Left renal pelvis (tissue), 4 donors: ENCODE measurements at places on chromosomes 12 and 14. TPM values are rescaled to one million over a fixed set of nuclear protein-coding genes. Genes with fewer than 3 reads are reported as not detected.
A peak's percentile ranks its signal among the peaks of the same experiment; 100 is the strongest.

DNA sequence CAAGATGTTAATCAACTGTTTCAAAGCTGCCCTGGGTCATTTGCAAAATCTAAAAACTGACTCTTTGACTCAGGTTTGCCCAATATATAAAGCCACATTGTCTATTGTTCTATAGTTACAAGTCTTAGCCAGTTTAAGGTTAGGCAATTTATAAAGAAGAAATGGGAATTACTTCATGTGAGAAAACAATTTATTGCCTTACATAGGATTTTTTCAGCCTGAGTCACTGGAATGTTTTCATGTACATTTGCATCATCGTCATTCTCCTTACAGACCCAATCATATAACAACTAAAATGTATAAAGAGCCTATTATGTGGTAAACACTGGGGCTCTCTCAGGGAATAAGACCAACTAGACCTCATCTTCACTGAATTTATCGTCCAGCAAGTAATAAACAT lies 100.3 kb upstream of the PLEKHG7 start:
- DNase-seq: no peak

Gene GOLT1B
- polyA plus RNA-seq: 57.1 TPM

DNA sequence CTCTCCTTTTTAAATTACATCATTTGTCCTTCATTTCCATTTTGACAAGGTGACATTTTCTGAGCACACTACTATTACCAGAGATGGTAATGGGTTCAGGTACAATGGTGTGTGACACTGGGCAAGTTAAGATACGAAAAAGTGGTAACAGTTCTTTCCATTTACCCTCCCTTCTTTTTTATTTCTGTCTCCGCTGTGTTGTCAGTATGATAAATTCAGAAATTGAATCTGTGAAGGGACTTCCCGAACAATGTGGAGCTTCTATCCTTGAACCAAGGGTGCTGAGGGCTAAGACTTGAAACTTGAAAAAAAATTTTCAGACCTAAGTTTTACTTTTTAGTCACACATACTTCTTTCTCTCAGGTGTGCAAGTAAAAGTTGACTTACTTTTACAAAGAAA lies 103.7 kb downstream of the ERC1 start:
- no peak for DNase-seq

GRCh38 chr14:100655741-100656085 lies 68.5 kb upstream of the BEGAIN start:
- no peak for DNase-seq

GRCh38 chr14:103854822-103855733 lies 7.7 kb upstream of the PPP1R13B start:
- peak; percentile 76 for DNase-seq

Gene MAP1LC3B2
- polyA plus RNA-seq: 9.9 TPM

Gene E2F7
- polyA plus RNA-seq: 8.0 TPM

DNA sequence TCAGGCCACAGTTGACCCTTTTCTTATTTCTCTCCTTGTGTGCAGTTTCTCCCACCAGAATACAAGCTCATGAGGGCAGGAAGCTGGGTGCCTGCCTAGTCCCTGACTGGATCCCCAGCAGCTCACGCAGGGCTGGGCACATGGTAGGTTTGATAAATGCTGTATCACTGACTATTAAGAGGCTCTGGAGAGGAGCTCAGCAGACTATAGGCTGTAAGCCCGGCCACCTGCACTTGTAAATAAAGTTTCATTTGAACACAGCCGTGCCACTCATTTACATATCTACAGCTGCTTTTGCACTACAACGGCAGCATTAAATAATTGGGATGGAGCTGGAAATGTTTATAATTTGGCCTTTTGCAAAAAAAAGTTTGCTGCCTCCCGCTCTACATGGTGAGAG lies 32.0 kb downstream of the CHGA start:
- no peak for DNase-seq

- DNase-seq: no peak
Observed at GRCh38 chr12:124668602-124669001, 101.2 kb upstream of the NCOR2 start.

DNA sequence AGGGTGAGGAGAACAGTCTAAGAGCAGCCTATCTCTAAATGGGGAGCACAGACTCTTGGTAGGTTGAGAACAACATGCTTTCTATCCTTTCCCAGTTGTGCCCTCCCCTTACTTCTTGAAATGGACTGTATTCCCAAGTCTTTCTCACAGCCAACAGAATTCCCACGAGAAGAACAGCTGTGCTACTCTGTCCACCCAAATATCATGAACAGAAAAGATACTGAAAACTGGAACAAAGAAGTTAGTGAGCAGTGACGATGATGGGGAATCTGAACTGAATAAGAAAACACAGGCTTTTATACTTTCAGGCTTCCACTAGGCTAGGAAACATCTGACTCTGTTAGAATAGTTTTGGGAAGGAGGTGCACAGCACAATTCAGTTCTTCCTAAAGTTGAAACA lies 3.4 kb downstream of the NACA start:
- no peak for DNase-seq

DNA sequence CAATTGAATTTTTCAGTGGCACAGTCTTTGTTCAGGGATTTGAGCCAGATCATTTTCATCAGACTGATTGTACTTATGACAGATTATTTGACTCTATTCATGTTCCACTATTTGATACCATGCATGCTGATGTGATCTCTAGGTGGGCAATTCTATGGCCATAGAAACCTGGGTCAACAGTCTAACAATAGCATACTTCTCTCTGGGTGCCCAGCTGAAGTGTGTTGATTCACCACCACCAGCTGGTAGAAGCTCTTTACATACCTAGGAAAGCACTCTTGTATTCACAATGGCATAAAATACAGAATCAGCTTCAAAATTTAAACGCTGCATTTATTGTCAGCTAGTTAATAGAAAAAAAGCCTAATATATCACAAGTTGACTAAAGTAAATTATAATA lies 90.2 kb upstream of the TMTC2 start:
- DNase-seq: no peak

DNA sequence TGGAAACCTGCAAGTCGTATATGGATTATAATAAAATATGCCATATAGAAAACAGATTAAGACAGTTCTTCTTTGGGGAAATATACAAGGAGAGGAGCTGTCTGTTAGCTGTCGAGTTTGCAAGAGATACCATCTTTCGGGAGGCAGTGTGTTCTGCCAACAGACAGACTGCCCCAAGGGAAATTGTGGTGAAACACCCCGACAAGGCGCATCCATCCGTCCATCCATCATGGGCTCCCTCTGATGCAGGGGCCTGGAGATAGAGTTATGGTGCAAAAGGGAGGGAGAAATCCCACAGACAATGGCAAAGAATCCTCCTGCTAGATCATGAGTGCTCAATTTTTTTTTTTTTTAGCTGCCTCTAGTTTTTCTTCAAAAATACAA lies 156.3 kb downstream of the DPF3 start:
- no peak for DNase-seq

- DNase-seq: no peak
Observed at GRCh38 chr14:42944284-42944683, 1337.6 kb downstream of the LRFN5 start.

DNA sequence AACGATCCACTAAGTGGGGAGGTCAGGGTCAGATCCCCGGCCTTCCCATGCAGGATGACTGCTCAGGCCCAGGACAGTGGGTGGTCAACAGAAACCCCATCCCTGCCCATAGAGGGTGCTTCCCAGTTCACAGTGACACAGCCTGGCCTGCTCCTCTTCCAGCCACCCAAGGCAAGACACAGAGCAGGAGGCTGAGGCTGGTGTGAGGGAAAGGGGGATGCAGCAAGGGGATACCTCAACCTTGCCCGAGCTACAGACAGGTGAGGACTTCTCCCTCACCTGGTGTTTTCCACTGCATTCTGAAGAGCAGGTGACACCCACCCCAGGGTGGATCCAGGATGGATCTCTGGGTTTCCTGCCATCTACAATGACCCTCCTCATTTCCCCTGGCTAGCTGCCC lies 106.7 kb downstream of the KIF26A start:
- no peak for DNase-seq

DNA sequence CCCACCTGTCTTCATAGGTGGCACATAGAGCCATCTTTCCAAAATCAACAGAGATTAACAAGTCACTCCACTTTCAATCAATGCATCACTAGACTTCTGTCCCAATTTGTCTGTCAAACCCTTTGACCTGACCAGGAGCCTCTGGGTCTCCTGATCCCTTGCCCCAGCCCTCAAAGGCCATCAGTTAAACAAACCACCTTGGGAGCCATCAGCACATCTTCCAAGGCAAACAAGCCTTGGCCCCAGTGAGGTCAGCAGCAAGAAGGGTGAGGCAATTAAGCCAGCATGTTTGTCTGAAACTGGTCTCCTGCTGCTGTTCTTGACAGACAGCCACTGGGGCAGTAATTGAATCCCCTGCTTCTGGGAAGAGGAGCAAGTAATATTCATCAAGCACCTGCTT lies 742.8 kb upstream of the TBX3 start:
- no peak for DNase-seq

- no peak for DNase-seq
Observed at GRCh38 chr12:81221681-81222080, 143.8 kb downstream of the ACSS3 start.

- no peak for DNase-seq
Observed at GRCh38 chr12:9651265-9651729, 18.2 kb upstream of the CLEC2D start.

GRCh38 chr12:12736759-12737676 lies 19.9 kb downstream of the CDKN1B start:
- DNase-seq: no peak

Gene TMEM52B
- polyA plus RNA-seq: 166 TPM

DNA sequence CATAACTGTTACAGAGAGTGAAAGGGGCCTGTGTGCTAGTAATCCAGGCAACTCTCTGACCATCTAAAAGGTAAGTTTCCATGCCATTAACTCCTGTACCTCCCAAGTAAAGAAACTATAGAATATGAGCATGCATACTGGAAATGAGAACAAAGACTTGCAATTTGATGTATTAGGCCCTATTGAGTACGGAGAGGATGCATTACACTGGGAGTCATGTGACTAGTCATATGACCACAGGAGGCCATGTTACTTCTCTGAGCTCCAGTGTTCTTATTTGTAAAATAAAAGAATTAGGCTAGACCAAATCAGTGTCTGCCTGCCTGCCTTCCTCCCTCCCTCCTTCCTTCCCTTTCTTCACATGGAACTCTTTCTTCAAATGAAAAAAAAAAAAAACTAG lies 440.1 kb upstream of the CCDC196 start:
- no peak for DNase-seq

- no peak for DNase-seq
Observed at GRCh38 chr12:65694130-65694529, 130.2 kb upstream of the HMGA2 start.

Gene TMTC3
- 26.7 TPM for polyA plus RNA-seq

- DNase-seq: no peak
Observed at GRCh38 chr12:67450441-67450840, 181.3 kb downstream of the CAND1 start.

- DNase-seq: no peak
Observed at GRCh38 chr12:100279607-100280244, 12.7 kb downstream of the SCYL2 start.

GRCh38 chr12:105504286-105504685 lies 173.8 kb downstream of the C12orf75 start:
- no peak for DNase-seq

Gene MYF5
- not detected for polyA plus RNA-seq

Gene SMIM41
- not detected for polyA plus RNA-seq

Gene DAO
- 1.1 TPM for polyA plus RNA-seq

DNA sequence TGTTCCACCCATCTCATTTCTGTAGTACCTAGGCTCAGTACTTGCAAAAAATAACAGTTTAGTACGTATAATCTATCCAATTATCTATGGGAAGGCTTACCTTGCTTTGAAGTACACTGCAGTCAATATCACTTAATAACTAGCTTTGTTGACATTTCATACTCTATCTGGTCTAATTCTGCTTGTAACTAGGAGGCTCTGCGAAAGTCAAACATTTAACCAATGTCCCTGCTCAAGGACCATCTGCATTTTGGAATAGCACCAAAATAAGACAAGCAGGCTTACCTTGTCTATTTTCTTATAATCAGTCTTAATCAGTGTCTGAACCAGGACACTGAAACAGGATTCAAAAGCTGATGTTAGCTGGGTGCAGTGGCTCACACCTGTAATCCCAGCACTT lies 39.9 kb downstream of the SLC25A47 start:
- DNase-seq: no peak

- DNase-seq: no peak
Observed at GRCh38 chr12:95658386-95658785, 107.1 kb upstream of the USP44 start.

DNA sequence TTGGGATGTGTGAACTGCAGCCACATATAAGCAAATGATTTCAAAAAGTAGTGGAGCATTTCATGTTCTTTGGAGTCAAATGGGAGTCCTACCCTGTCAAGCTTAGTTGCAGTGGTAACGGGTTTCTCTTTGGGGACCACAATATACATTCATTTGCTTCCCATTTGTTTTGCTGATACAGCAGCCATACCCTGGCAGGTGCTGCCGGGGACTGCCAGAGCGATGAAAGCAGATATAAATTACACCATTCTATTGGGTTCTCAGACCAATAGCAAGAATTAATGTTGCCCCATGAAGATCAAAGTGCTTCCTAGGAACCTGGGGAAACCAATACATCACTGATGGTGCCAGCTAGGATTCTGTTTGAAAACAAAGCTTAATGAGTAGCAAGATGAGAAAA lies 1621.5 kb upstream of the FLRT2 start:
- DNase-seq: no peak

DNA sequence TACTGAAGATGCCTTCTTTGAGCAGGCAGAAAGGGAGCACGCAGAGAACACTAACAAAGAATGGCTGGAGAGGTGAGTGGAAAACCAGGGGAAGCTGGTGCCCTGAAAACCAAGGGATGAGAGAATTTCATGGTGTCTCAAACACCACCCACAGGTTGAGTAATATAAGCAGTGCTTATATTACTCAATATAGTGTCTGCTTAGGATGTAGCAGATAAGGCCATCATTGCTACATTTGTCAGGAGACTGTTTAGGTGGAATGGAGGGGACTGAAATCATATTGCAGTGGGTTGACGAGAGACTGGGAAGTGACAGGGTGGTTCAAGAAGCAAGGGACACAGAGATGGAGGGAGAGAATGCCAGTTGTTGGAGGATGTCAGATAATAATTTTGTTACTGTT lies 20.6 kb downstream of the PKP2 start:
- DNase-seq: no peak

Gene RASAL1
- polyA plus RNA-seq: 7.1 TPM

GRCh38 chr12:28129031-28129430 lies 61.2 kb upstream of the CCDC91 start:
- no peak for DNase-seq

Gene B3GNT4
- 2.1 TPM for polyA plus RNA-seq
